ENCODE measurements at places on chromosomes 7 and 10.

GRCh38 chr10:621513-621912 lies 68.0 kb downstream of the DIP2C start:
- DNase-seq = peak; percentile 25

- peak; percentile 86 for DNase-seq
Measured at GRCh38 chr7:1725199-1725690, 55.2 kb downstream of the ELFN1 start.

DNA sequence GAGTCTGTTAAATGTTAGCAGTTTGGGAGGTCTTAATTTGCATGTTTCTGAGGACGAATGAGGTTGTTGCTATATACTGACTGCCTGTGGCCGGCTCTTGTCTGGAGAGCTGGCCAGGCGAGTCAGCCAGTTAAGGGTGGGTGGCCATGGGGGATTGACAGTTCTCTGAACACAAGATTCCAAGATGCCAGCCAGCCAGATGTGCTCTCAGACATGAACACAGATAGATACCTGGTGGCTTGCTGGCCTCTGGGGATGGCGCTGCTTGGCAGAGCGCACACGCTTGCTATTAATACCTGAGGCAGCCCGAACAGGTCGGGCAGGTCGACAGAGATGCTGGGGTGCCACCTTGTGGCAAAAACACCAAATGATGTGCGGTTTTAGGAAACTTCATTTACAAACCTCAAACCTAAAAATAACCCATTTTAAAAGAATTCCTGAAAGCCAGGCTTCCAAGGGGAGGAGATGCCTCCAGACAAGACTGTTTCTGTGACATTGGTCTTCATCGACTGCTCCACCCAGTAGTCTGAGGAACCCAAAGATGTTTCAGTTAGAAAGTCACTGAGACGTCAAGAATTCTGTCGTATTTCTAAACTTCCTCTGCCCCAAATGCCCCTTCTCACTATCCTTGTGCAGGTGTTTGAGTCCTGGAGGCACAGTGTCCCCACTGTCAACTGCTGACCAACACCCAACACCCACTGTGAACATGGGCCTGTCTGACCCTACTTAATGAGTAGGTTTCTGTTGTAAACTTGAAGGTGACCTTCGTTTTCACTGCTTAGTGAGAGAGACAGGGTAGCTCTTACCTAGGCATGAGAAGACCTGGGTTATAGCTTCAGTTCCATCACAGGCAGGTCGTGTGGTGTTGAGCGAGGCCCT lies 123.4 kb downstream of the NT5C2 start:
- peak; percentile 61 for DNase-seq

GRCh38 chr7:133857376-133858119 lies 269.6 kb upstream of the LRGUK start:
- no peak for DNase-seq

GRCh38 chr10:116452338-116452720 lies 24.7 kb downstream of the PNLIPRP3 start:
- DNase-seq = no peak

- DNase-seq = no peak
Measured at GRCh38 chr7:120097020-120097419, 176.0 kb upstream of the KCND2 start.

GRCh38 chr10:22479419-22479818 lies 134.1 kb downstream of the SPAG6 start:
- no peak for DNase-seq

DNA sequence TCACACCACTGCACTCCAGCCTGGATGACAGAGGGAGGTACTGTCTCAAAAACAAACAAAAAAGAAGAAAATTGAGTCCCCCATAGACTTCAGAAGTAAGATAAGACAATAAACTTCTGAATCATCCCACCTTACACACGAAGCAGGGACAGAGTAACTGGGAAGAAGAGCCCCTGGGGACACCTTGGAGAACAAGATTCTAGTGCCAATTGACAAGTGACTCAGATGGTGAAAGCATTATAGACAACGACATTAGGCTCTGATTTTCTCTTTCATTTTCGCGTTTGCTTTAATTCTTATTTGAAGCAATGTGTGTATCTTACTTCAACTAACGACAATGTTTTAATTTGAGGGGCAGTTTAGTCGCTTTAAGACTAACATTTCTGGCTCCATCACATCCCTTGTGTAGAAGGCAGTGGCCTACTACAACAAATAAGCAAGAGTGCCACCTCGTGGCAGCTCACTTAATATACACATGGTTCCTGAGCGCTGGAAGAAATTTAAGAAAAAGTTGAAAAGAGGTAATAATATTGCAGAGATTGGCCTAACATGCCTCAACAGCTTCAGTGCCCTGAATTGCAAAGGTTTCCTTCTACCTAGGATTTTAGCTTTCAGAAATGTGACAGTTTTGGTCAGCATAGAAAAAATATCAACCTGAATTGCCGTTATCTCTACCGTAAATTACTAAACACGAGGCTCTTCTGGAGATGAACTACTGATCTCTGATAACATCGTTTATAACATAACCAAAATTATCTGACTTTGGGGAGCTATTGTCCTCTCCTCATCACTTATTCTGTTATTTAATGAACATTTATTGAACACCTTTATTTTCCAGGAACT lies 36.7 kb downstream of the ASNS start:
- DNase-seq = no peak

GRCh38 chr7:37815671-37816371 lies 32.6 kb upstream of the NME8 start:
- no peak for DNase-seq

DNA sequence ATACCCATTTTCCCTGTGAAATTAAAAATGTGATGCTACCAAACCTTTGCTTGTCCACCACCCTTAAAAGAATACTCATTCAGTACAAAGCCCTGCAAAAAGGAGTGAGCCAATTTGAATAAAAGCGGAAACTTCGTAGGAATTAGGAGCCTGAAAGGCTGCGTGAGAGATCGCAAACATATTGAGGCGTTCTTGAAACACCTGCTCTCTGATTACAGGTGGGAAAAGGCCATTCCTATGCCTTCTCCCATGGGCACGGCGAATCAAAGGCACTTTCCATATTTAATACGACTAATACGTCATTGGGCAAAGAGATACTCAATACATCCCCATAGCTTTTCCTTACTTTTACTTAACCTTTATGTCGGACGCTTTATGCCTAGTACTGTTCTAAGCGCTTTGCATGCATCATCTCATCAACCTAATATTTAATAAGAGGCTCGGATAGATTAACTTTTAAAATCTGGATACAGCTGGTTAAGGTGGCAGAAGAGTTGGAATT lies 30.9 kb upstream of the KMT2E start:
- DNase-seq = no peak

DNA sequence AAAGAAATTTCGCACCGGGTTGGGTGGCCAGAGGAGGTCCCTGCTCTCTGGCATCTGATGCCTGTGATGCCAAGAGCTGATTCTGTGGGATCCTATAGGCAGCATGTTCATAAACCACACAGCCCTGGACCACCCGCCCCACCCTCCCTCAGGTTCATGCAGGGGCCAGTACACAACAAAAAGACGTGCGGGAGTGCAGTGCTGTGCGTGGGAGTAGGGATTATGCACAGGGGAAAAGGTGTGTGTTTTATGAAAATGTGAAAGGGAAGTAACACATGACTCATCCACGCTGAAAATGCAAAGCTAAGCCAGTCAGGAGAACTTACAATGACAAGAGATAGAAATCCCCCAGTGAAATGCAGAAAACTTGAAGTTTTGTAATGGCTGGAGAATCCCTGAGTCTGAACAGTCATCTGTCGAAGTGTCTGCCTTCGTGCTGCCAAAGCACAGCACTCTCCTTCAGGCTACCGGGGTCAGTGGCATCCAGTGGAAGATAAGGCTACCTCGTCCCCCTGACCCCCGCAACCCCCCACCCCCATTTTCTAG lies 1.1 kb downstream of the KIAA1217 start:
- peak; percentile 27 for DNase-seq

DNA sequence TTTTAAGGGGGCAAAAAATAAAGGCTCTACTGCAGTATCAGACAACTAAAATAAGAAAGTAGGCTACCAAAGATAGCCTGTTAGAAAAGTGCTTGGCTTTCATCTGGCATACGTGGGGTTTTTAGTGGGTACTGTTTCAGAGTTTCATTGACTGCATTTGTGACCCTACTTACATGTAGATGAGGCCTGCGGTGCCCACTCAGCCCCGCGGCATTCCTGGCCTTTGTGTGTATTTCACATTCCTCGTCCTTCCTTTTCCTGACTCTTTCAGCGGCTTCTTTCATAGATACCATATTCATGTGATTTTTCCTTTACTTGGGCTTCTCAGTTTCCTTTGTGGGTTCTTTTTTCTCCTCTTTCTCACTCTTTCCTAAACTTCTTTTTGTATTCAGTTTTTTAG lies 50.7 kb downstream of the UBE3C start:
- DNase-seq = no peak

DNA sequence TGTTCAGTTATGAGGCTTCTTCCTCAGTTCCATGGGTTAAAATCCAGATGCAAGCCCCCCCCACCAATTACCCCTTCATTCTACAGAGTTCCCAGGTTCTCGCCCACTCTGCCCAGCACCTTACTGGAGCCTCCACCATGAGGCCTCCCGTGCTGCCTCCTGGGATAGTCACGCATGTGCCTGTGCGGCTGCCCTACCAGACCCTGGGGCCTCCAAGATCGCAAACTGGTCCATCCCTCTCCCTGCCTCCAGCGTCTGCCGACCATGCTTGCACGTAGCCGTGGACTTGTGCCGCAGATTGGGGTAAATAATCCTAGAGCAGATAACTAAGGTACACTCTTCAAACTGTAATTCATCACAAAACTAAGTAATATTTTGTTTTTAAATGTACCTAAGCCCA lies 611.2 kb downstream of the PTPRN2 start:
- no peak for DNase-seq
